ENCODE measurements at places on chromosomes 1 and 21.

DNA sequence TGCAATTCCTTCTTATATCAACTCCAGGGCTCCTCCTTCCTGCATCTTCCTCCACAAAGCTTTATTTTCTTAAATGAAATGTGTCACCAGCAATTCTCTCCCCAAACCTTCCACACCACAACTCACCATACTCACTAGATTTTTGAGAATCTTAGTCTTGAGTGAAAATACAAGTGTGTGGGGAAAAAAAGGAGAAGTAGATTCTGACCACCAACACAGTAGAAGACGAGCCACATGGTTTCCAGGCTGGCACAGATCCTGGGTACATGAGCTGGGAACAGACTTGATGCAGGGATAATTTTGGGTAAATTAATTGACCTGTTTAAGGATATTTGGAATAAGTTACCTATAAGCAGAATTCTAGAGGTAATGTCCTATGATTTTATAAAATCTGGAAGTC, 72.8 kb upstream of the KCNJ15 start:
- no peak for DNase-seq

DNA sequence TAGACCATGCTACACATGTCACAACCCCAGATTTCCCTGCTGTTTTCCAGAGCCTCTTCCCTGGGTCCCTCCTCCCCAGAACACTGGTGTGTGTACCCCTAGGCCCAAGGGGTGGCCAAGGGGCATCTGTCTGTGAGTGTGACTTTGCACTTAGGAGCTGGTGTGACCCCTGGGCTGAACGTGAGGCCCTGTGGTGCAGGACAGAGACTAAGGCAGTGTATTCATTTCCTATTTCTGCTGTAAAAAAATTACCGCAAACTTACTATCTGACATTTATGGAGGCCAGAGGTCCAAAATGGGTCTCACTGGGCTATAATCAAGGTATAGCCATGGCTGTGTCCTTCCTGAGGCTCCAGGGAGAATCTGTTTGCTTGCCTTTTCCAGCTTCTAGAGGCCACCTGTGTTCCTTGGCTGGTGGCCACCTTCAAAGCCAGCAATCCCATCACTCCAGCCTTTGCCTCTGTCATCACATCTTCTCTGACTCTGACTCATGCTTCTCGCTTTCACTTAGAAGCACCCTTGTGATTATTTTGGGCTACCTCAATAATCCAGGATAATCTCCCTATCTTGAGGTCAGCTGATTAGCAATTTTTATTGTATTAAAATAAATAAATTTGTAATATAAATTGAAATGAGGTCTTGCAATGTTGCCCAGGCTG, 24.0 kb upstream of the ELOA start:
- DNase-seq, result no peak

DNA sequence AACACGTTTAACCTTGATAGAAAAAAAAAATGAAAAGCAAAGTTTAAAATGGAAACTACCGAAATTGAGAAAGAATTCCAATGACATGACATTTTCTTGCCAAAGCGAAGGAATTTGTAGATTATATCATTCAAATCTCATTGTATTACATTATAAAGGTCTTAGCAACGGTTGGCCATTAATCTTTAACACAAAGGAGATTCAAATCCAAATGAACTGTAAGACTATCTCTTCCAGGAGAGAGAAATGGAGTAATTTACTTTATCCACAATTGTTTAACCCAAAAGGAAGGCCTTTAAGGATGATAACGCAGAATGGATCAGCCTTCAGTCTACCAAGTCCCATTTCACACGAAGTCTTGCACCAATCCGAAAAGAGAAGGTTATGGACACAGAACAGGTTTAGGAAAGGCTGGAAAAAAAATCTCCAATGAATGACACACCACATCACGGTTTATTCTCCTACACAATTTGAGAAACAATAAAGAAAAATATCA, 1.5 kb downstream of the ENAH start:
- DNase-seq, result no peak

DNA sequence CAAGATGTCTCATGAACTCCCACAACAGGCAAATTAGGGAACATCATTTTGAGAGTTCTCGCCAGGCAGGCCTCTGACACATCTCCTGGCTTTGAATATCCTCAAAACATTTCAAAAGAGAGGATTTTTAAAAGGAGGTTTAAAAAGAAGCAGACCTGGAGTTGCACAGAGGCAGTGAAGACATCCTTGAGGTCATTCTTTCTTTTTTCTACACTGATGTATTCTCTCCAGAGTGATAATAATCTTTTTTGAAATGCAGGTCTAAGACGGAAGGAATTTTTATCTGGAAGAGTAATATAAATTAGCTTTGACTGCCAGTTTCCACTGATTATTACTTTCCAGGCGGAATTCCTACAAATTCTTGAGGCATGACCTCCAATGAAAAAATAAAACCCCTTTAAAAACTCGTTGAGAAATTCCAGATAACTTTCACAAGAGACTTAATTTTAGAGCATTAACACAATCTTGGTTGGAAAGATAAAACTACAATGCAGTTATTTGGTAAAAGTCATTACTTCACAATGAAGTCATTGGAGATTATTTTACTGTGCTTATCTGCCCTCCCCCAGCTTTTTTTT, 125.0 kb downstream of the LYPLAL1 start:
- DNase-seq, result no peak

DNA sequence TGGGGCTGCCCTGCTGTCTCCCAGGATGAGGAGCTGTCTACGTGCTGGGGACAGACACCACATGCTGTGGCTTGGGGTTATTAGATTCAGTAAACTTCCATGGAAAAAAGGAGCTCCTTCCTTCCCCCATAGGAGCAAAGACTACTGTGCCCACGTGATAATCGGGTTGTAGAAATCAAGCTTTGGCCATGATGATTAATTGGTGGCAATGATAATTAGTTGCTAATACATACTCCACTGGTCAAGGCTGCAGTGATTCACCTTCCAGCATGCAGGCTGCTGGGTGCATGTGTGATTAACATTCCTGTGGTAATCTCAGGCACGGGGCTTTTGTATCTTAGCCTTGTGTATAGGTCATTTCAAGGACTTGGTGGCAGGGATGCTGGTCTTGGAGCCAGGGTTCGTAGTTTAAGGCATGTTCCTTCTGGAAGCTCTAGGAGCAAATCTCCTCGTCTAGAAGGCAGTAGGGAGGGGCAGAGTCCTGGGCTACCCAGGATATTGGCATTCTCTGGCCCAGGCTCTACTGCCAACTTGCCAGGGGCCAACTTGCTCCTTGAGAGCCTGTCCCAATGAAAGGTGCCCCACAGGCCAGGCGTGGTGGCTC, 41.4 kb downstream of the TMCO4 start:
- DNase-seq, result peak; percentile 85

- DNase-seq, result no peak
Measured at GRCh38 chr21:45112371-45112770, 38.0 kb downstream of the ADARB1 start.

DNA sequence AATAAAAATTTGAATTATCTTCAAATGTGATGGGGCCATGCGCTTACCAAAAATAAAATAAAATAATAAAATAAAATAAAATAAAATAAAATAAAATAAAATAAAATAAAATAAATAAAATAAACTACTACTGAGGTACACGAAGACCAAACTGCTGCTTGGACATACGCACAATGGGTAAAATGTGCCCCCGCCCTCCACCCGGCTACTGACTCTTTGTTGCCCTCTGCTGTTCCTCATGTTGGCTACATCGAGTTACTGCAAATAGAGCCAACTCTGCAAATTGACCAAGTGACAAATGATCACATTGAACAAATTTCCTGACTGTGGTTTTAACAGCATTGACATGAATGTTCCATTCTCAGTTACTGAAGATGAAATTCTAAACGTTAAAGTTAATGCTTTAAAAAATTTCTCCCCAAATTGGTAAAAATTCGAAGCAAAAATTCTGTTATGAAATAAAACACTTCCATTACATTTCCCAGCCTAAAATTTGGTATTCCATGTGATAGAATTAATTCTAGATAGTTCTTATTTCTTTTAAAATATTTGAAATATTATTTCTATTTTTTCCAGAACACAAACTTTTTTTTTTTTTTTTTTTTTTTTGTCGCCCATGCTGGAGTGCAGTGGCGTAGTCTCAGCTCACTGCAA, 18.8 kb upstream of the MAP1LC3C start:
- peak; percentile 68 for DNase-seq

- no peak for DNase-seq
Measured at GRCh38 chr21:31772674-31773555, 41.0 kb upstream of the SCAF4 start.

DNA sequence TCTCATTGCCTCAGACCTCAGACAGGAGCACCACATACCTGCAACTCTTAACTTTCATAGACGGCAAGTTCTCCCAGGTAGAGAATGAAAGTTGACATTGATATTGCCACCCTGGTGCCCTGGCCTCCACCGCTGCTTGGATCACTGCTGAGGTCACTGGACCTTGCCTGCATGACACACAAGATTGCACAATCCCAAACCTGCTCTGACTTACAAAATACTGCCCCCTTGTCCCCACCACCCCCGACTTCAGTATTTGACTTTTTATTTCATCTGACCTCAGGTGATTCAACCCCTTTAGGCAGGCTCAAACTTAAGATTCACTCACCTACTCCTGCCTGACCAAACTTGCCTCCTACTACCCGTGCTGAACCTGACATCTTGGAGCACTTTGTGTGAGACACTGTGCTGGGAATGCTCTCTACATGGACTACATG, 43.1 kb upstream of the S1PR1 start:
- DNase-seq, result no peak

DNA sequence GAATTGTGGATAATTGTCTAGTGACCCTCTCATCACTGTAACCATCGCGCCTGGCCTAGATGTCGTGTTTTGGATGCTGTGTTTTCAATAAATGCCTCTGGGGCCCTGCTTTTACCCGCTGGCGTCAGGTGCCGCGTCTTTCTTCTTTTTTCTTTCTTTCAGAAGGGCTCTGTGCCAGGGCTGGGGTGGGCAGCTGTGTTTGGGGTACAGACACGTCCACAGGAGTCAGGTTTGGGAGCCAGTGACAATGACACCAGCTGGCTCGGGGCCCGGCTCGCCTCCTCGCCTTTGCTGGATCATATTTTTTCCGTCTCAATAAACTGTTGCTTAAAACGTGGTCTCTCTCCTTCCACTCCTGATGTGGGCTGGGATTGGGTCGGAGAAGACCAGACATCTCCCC, 16.1 kb downstream of the TMEM201 start:
- DNase-seq, result no peak

- DNase-seq, result no peak
Measured at GRCh38 chr1:172818841-172819527, 160.1 kb downstream of the FASLG start.

GRCh38 chr1:45929257-45929687, 125.9 kb downstream of the MAST2 start:
- DNase-seq, result peak; percentile 11

- DNase-seq, result no peak
Measured at GRCh38 chr21:21230672-21231071, 232.5 kb downstream of the NCAM2 start.

DNA sequence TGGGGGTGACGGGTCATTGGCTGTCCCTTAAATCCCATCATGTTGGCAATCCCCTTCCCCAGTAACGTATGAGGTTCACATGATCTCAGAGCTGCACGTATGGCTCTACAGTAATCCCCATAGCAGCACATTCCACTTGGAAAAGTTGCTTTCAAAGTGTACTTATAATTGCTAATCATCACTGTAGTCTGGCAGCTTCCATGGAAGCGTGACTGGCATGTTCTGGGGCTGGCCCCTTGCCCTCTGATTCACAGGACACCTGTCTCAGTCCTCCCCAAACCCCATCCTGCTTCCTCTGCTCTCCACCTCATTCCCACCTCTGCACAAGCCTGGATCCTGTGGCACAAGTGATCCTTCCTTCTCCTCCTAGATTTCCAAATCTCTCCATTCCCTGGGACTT, 102.2 kb downstream of the TSEN15 start:
- DNase-seq, result no peak

DNA sequence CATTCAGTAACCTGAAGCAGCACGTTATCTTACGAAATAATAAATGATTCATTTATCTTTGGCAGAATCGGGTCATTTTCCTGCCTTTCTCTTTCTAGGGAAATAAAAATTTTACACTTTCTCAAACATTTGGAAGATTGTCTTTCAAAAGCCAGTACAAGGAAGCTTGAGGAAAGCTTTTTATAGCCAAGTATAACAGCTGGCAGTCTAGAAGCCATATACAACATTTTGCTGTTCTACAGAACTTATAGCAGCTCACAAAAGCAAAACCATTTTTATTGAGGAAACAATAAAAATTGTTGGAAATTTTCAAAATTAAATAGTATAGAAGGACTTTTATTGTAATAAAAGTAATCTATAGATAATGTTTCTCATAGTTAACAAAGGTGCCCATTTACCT, 448.6 kb downstream of the SMYD3 start:
- no peak for DNase-seq

DNA sequence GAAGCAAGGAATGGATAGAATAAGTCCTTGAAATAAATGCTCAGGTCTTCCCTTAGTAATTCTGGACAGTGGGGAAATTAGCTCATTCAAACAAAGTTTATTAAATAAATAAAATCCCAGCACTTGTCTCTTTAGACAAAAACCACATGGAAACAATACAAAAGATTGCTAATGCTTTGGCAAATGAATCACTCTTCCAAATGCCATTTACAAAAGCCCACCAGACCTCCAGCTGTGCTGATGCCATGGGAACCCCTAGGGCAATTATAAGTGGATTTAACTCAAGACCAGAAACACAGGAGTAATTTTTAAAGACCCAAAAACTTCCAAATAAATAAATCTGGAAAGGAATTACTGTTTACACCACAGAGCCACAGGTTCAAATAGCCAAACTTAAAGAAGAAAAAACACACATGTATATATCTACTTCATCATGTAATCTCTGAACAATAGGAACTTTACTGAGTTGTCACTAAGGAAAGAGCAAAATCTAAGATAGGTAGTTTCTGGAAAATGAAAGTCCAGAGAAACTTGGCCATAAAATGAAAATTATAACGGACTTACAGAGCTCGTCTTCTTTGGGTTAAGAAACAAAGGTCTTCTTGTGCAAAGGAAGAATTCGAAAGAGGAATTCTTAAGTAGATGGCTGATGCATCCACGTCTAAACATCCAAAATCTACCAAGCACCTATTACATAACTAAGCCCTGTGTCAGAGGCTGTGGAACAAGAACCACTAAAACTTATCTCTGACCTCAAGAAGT, 399.4 kb downstream of the SMYD3 start:
- no peak for DNase-seq

DNA sequence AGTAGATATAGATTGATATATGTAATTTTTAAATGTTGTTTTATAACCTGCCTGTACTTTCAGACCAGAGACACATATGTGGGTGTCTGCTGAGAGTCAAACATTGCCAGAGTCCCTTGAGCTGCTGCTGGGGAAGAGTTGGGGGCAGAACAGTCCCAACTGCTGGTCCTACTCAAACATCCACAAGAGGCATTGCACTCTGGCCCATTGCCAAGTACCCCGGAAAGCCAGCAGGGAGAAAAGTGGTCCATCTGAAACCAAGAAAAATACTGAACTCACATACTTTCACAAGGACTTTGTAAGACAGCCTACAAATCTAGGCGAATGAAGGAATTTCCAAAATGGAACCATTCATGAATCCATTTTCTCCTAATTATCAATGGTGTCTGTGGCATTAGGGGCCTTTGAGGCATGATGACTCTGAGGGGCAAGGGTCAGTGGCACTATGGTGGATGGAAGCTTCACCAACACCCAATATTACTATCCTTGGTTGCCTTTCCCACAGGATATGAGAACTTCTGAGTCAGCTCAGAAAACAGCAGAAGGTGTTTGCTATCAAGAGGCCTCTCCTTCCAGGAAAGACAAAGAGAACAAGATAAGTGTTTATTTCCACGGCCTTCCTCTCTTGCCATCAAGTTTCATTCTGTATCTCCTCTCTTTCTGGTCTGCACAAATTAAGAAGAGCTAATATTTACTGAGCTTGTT, 7.3 kb upstream of the TBX15 start:
- no peak for DNase-seq
